ENCODE measurements at places on chromosomes 16 and 17. TPM values are rescaled to one million over a fixed set of nuclear protein-coding genes. Genes with fewer than 3 reads are reported as not detected.

The SOCS7 gene
- total RNA-seq, result 21.6 TPM

DNA sequence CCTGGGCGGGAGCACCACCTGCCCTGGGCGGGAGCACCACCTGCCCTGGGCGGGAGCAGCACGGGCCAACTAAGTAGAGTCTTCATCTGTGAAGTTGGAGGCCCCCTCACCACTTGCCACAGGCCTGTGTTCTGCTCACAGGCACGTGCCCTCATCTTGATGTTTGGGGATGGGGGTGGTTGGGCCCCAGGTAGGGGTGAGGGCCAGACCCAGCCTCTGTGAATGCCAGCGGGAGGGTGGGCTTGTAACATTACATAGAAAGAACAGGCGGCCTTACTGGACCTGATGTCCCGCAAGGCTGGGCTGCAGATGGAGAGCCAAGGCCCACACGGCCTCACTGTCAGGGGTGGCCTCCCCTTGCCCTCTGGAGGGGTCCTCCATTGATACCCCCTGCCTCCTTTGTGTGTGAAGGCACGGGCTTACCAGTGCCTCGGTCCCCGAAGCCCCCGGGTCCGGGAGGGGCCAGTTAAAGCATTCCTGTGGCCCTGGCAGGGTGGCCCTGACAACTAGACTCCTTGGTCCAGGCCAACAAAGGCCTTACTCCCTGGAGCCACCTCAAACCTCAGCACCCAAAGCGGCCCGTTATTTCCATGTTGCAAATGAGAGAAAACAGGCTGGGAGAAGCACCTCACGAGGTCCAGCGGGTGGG, 1.1 kb upstream of the SLC16A3 start:
- no peak for DNase-seq

The PLD6 gene
- 1.9 TPM for total RNA-seq

DNA sequence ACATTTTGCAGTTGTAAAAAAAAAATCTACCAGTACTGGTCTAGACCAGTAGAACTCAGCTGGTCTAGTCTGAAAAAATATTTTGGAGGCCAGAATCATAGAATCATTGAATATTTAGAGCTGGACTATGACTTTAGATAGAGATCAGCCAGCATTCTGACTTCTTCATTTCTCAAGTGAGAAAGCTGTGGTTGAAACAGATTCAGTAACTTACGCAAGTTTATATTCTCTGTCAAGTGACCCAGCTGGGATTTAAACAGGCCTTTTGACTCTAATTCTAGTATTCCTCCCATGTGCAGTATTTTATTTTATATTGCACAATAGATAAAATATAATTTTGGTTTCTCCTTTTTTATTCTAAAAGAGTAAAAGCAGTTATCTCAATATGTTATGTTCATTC, 4.9 kb downstream of the TNRC6A start:
- DNase-seq, result no peak

The PRDM7 gene
- not detected for total RNA-seq

DNA sequence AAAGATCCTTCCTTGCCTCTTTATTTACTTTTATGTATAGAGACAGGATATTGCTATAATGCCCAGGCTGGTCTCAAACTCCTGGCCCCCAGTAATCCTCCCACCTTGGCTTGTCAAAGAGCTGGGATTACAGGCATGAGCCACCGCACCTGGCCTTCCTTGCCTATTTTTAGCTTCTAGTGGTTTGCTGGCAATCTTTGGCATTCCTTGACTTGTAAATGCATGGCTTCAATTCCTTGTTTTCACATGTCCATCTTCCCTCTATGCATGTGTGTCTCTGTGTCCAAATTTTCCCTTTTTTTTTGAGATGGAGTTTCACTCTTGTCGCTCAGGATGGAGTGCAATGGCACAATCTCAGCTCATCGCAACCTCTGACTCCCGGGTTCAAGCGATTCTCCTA, 22.5 kb downstream of the HEXIM2 start:
- no peak for DNase-seq

- DNase-seq, result no peak
Measured at GRCh38 chr16:54027995-54028394, 258.6 kb downstream of the IRX3 start.

The PRAC2 gene
- not detected for total RNA-seq

DNA sequence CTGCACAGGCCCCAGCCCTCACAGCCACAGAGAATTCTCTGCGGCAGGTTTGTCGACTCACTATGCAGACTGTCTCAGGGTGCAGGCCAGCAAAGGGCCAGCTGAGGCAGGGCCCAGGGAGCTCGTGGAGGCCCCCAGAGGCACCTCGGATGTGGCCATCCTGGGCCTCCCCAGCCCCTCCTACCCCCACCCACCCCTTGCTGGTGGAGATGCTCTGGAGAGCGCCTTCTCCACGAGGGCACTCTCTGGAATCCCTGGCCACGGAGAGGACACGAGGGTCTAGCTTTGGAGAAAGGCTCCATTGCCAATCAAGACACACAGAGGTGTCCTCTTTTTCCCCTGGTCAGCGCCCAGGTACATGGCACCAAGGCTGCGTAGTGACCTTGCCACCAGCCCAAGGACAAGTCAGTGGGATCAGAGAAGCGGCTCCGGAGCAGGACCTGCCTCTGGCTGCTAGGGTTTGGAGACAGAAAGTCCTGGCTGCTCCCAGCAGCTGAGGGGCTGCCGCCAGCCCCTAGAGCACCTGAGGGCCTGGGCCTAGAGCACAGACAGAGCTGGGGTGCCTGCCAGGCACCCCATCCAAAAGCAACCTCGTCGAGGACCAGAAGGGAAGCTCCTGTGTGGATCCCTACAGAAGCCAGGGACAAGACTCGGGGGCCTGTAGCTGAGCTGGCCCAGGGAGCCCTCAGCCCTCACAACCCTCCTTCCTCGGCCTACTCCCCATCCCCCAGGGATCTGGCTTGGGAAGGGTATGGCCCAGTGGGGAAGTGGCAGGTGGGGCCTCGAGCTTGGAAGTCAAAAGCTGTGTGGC, 18.7 kb downstream of the ARL2BP start:
- DNase-seq, result no peak

DNA sequence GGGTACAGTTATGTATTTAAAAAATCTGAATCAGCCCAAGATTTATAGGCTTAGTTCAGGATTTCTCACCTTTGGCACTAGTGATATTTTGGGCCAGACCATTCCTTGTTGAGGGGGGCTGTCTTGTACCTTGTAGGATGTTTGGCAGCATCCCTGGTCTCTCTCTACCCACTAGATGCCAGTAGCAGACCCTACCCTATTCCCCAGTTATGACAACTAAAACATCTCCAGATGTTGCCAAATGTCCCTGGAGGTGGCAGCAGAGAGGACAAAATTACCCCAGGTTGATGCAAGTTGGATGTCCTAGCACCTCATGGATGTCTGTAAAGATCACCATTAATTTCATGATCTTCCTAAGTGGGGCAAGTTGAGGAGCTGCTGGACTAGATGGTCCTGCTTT, 45.8 kb downstream of the SYT17 start:
- DNase-seq, result no peak

- no peak for DNase-seq
Measured at GRCh38 chr17:6303664-6304063, 131.3 kb downstream of the AIPL1 start.

The VMO1 gene
- not detected for total RNA-seq

The DPEP1 gene
- 0.76 TPM for total RNA-seq

Measured in esophagus squamous epithelium (tissue), 5 donors.